ENCODE measurements at places on chromosomes 5 and 9. TPM values are rescaled to one million over a fixed set of nuclear protein-coding genes. Genes with fewer than 3 reads are reported as not detected.

GRCh38 chr5:162852134-162852533 lies 585.3 kb upstream of the CCNG1 start:
- no peaks in the 10 kb centered on the region for H3K27me3 ChIP-seq
- no peaks in the 10 kb centered on the region for H3K36me3 ChIP-seq
- H3K27ac ChIP-seq = no peak overlapping the region
- no peak overlapping the region for H3K4me3 ChIP-seq
- H3K4me1 ChIP-seq = no peaks in the 10 kb centered on the region
- no peak for DNase-seq

DNA sequence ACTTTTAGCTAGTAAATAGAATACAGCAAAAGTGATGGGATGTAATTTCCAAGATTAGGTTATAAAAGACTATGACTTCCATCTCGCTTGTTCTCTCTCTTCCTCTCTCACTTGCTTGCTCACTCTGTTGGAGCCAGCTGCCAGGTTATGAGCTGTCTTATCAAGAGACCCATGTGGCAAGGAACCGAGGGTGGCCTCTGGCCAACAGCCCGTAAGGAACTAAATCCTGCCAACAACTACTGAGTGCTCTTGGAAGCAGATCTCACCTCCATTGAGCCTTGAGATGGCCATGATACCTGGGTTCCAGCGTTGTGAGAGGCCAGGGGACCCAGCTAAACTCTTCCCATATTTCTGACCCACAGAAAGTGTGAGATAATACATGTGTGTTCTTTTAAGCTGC lies 636.1 kb downstream of the ACTL7B start:
- DNase-seq = peak; percentile 55
- H3K4me3 ChIP-seq = no peak overlapping the region
- H3K27me3 ChIP-seq = no peaks in the 10 kb centered on the region
- H3K27ac ChIP-seq = no peak overlapping the region
- H3K36me3 ChIP-seq = no peaks in the 10 kb centered on the region

GRCh38 chr5:92402045-92402444 lies 1018.9 kb upstream of the ARRDC3 start:
- DNase-seq = no peak
- no peaks in the 10 kb centered on the region for H3K27me3 ChIP-seq
- no peaks in the 10 kb centered on the region for H3K4me1 ChIP-seq
- H3K4me3 ChIP-seq = no peak overlapping the region

- peaks cover 17% of the 10 kb centered on the region for H3K36me3 ChIP-seq
- H3K4me1 ChIP-seq = no peaks in the 10 kb centered on the region
- DNase-seq = peak; percentile 25
- H3K4me3 ChIP-seq = no peak overlapping the region
Measured at GRCh38 chr9:113164536-113165300, 13.9 kb downstream of the SLC31A2 start.

GRCh38 chr5:150513375-150514309 lies 5.7 kb downstream of the NDST1 start:
- no peak for DNase-seq
- H3K27ac ChIP-seq = peak overlapping the region; percentile 76
- H3K4me1 ChIP-seq = peaks cover 100% of the 10 kb centered on the region
- H3K4me3 ChIP-seq = no peak overlapping the region
- no peaks in the 10 kb centered on the region for H3K27me3 ChIP-seq

- no peak overlapping the region for H3K4me3 ChIP-seq
- H3K36me3 ChIP-seq = no peaks in the 10 kb centered on the region
Measured at GRCh38 chr5:90022002-90022710, 387.4 kb downstream of the CETN3 start.

DNA sequence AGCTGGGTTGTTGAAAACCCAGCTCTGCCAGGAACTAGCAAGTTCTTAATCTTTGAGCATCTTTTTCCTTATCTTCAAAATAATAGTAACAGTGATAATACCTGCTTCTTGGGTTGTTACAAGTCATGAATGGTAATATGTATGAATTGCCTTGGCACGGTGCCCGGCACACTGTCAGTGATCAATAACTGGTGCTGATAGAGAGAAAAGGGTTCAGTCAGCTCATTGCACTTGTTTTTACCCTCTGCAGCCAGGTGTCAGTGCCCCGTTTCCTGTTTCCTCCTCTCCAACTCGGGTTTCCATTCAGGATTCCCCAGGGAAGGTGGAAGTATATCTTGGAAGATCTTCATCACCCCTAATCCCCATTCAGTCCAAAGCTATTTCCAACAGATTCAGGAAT lies 15.8 kb upstream of the NIPAL4 start:
- no peaks in the 10 kb centered on the region for H3K27me3 ChIP-seq
- no peak for DNase-seq
- H3K27ac ChIP-seq = no peak overlapping the region
- H3K36me3 ChIP-seq = no peaks in the 10 kb centered on the region
- H3K4me3 ChIP-seq = no peak overlapping the region

- H3K27ac ChIP-seq = no peak overlapping the region
- no peak for DNase-seq
- H3K4me1 ChIP-seq = peaks cover 7% of the 10 kb centered on the region
- no peaks in the 10 kb centered on the region for H3K27me3 ChIP-seq
Measured at GRCh38 chr5:158805195-158805594, 294.5 kb downstream of the EBF1 start.

DNA sequence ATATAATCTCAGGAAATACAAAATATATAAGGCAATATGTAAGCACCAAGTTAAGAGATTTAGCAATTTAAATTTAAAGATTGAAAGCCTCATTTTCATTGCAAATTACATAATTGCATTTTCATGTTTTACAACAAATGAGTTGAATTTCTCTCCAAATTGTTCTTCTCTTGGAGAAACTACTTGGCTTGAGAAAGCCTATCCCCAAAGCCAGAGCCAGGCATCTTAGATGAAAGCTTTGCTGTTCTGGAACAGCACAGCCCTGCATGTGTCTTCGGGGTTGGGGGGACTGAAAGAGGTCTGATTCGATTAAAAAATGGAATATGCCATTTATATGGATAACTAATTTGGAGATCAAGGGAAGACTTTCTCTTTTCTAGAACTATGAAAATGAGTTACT lies 212.0 kb downstream of the PARP8 start:
- H3K4me1 ChIP-seq = no peaks in the 10 kb centered on the region
- no peaks in the 10 kb centered on the region for H3K36me3 ChIP-seq
- no peak overlapping the region for H3K27ac ChIP-seq
- no peak overlapping the region for H3K4me3 ChIP-seq
- no peaks in the 10 kb centered on the region for H3K27me3 ChIP-seq

DNA sequence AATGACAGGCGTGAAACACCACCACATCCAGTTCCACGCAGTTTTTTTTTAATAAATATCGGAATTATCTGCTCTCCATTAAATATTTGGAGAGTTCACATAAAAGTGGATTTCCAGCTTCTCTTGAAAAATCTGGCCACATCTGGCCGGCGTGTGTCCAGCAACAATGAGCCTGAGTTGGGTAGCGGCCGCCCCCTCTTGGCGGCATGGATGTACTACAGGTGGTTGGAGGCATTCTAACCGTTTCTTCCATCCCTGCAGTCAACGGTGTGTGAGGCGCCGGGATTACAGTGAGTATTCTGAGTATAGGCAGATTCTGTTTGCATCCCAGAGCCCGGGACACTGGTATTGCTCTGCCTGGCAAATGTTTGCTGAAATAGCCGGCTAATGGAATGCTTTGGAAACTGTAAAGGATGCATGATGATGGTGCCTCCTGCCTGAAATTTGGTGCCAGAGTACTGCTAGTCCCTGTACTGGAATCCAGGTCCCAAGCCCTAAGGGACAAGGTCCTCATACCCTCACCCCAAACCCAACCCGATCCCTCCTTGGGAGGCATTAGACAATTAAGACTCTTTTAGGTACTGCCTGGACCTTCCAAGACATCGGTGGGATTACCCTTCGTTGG lies 13.6 kb upstream of the GM2A start:
- no peaks in the 10 kb centered on the region for H3K36me3 ChIP-seq
- H3K4me3 ChIP-seq = no peak overlapping the region
- H3K27ac ChIP-seq = no peak overlapping the region
- no peaks in the 10 kb centered on the region for H3K27me3 ChIP-seq
- peak; percentile 60 for DNase-seq

DNA sequence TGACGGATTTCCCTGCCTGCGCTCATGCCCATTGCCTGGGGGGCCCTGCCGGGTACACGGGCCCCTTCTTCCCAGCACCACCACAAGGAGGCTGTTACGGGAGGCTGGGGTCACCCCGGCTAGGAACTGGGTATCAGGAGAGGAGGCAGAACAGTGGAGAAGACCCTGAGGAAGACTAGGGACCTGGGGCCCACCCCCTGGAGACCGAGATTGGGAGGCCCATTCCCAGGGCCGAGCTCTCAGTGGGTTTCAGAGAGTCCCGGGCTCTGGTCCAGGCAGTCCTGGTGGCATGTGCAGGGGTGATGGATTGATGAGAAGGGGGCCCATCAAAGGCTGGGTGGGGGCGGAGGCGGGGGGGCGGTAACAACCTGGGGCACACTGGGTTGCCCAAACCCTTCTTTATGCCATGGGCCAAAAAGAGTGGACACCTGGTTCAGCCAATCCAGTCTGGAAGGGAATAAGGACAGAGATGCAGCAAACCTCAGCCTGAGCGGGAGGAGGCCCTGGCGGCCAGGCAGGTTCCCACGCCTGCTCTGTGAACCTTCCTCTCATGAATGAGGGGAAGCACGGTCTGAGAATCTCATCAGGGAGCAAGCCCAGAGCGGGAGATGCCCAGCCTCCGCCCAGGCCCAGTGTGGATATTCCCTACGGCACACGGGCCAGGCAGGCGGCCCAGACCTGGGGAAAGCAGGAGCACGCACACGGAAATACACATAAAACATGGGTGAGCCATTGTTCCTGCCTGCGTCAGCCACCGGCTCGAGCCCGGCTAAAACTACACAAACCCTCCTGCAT lies 785 bp upstream of the P4HA2 start:
- H3K36me3 ChIP-seq = no peaks in the 10 kb centered on the region
- no peaks in the 10 kb centered on the region for H3K27me3 ChIP-seq
- peak overlapping the region; percentile 30 for H3K4me3 ChIP-seq
- peak; percentile 20 for DNase-seq

DNA sequence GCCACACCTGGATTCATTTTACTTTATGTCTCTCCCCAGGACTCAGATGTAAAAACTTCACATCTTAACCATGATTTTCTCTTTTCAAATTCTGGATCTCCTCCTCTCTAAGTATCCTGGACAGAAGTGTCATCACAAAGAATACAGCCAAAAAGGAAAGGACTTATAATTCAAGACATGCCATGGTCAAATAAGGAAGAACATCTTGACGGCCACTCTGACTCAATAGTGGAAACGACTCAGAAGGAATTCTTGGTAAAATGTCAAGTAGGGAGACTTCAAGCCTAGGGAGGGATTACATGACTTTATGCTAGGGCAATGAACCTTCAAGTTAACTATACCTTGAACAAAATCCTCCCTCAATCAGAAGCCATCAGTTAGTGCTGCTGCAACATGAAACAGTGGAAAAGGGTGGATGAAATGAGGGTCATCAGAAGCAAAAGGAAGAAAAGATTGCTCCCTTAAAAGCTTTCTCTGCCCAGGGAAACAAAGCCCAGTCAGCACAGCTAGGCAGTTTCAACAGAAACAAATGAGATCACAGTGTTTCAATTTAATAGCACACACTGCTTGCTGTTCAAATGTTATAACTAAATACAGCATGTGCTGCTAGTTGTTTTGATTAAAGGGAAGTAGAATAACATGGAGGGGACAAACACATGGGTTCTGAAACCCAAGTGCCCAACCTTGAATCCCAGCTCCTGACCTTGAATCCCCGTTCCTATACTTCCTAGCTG lies 101.4 kb downstream of the LPAR1 start:
- no peak overlapping the region for H3K4me3 ChIP-seq
- no peak for DNase-seq
- H3K36me3 ChIP-seq = no peaks in the 10 kb centered on the region
- no peaks in the 10 kb centered on the region for H3K27me3 ChIP-seq
- H3K4me1 ChIP-seq = peaks cover 7% of the 10 kb centered on the region
- no peak overlapping the region for H3K27ac ChIP-seq

DNA sequence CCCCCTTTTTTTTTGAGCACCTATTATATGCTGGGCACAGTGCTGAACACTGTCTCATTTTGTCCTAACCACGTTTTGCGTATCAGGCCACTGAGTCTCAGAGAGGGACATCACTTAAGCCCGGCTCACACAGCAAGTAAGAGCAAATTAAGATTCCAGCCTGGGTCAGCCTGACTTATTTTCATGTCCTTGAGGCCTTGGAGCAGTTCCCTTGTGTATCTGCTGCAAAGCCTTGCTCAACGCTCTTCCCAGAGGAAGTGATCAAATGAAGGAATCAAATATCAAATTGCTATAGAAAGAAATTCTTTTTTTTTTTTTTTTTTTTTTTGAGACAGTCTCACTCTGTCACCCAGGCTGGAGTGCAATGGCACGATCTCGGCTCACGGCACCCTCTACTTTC lies 30.7 kb downstream of the ERGIC1 start:
- H3K36me3 ChIP-seq = no peaks in the 10 kb centered on the region
- peaks cover 64% of the 10 kb centered on the region for H3K4me1 ChIP-seq
- no peak for DNase-seq
- no peak overlapping the region for H3K27ac ChIP-seq

GRCh38 chr5:157020511-157021222 lies 38.2 kb downstream of the HAVCR1 start:
- no peaks in the 10 kb centered on the region for H3K4me1 ChIP-seq
- no peak for DNase-seq
- no peak overlapping the region for H3K4me3 ChIP-seq
- H3K27ac ChIP-seq = no peak overlapping the region
- no peaks in the 10 kb centered on the region for H3K27me3 ChIP-seq

DNA sequence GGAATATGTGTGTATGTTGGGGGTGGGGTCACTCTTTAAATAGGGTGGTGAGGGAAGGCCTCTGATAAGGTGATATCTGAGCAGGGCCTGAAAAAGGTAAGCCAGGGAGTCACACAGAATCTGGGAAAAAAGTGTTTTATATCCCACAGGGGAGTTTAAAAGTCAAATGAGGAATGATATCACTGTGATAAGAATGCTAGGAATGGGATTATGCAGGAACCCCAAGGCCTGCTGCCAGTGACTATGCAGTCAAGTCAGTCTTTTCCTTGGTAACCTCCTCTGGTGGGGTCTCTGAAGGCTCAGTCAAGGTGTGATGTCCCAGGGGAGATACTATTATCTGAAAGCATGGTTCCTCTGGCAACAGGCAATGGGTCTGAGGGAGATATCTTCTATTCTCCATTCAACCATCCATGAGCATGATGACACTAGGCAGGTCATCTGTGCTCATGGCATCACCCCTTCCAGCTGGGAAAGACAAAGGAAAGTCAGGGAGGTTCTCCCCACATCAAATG lies 53.5 kb downstream of the GRIA1 start:
- H3K4me1 ChIP-seq = no peaks in the 10 kb centered on the region
- no peaks in the 10 kb centered on the region for H3K27me3 ChIP-seq
- H3K36me3 ChIP-seq = no peaks in the 10 kb centered on the region
- no peak for DNase-seq

GRCh38 chr5:88404405-88404804 lies 135.8 kb upstream of the TMEM161B start:
- no peaks in the 10 kb centered on the region for H3K27me3 ChIP-seq
- no peaks in the 10 kb centered on the region for H3K4me1 ChIP-seq
- no peak overlapping the region for H3K4me3 ChIP-seq
- no peak overlapping the region for H3K27ac ChIP-seq

C7 gene
- 288 TPM for total RNA-seq

PTPDC1 gene
- 12.2 TPM for total RNA-seq

SPRY4 gene
- total RNA-seq = 18.5 TPM

MATR3 gene
- total RNA-seq = 160 TPM

HSPB3 gene
- not detected for total RNA-seq

NPM1 gene
- total RNA-seq = 501 TPM

TPRN gene
- 91.3 TPM for total RNA-seq

SPATA31C1 gene
- total RNA-seq = not detected

ABO gene
- 9.2 TPM for total RNA-seq

EFNA5 gene
- 1.3 TPM for total RNA-seq

ITK gene
- total RNA-seq = 0.78 TPM

TEX48 gene
- total RNA-seq = not detected
